Heart right ventricle (tissue), 16 donors: ENCODE measurements at places on chromosomes 3 and 15.

- no peak for DNase-seq
These were observed 145.1 kb downstream of the LSAMP start for GRCh38 chr3:116300226-116300625.

- no peak for DNase-seq
These were observed 102.4 kb downstream of the NR1D2 start for GRCh38 chr3:24047513-24047912.

GRCh38 chr3:101851850-101852714, 2.8 kb downstream of the NFKBIZ start:
- DNase-seq, result no peak

DNA sequence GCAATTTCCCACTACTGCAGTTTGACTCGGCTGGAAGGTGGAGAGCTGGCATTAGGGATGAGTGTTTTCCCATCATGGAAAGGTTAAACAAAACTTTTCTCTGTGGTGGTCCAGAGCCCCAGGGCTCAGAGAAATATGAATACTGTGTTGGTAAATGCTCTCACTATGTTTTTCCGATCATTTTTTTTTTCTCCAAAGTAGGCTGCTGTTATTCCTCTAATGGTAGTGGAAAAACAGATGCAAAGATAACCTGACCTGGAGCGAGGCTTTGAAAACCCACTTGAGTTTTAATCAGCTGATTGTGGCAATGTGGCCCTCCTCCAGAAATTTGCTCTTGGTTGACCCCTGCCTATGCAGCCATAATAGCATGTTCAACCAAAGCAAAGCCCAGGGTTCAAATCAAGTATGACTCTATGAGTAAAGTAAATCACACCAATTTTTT, 320.8 kb upstream of the CTNNB1 start:
- no peak for DNase-seq

DNA sequence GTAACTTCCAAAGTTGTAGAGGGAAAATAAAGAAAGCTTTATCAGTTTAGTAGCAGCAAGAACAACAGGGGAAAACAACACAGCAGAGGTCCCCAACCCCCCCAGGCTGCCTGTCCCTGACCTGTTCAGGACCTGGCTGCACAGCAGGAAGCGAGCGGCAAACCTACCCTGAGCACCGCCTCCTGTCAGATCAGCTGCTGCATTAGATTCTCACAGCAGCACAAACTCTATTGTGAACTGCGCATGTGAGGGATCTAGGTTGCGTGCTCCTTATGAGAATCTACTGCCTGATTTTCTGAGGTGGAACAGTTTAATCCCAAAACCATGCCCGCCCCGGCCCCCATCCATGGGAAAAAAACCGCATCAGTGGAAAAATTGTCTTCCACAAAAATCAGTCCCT, 40.3 kb downstream of the USP50 start:
- no peak for DNase-seq

- DNase-seq, result no peak
These were observed 15.2 kb downstream of the CA12 start for GRCh38 chr15:63366451-63366850.

- no peak for DNase-seq
These were observed 7.8 kb upstream of the ZNF710 start for GRCh38 chr15:89993349-89993748.

DNA sequence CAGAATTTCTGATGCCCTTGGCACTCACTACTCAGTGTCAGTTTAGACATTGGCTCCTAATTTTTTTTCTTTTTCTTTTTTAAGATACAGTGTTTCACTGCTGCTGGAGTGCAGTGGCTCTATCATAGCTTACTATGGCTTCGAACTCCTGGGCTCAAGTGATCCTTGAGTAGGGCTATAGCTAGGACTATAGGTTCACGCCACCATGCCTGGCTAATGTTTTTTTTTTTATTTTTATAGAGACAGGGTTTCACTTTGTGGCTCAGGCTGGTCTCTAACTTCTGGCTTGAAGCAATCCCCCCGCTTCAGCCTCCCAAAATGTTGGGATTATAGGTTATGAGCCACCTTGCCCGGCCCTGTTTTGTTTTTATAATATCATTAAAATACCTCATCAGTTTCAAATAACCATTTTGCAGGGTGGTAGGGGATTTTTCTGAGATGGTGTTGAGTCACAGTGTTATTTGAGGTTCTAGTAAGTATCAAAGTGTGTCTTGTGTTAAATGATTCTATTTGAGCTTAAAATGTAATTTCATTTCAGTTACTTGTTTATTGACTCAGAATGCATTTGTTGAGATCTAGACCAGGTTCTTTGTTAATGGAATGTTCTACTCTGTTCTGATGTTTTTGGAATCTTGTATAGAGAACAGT, 7.0 kb downstream of the FNDC3B start:
- DNase-seq, result no peak

DNA sequence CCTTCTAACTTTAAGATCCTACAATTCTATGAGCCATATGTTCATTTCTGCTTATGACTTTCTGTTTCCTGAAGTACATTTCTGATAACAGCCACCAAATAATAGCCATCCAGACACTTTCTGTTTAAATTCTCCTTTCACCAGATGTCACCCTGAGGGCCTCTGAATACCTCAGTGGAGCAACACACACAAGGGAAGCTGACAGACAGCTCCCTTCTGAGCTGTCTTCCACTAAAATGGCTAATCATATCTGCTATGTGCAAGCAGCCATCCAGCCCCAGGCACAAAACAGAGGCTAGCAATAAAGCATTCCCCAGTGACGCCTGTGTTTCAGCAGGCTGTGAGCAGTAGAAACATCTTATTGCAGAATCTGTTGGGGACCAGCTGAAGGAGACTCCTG, 666.6 kb upstream of the UBE2E2 start:
- DNase-seq, result no peak
